ENCODE measurements at places on chromosomes 4 and X.

DNA sequence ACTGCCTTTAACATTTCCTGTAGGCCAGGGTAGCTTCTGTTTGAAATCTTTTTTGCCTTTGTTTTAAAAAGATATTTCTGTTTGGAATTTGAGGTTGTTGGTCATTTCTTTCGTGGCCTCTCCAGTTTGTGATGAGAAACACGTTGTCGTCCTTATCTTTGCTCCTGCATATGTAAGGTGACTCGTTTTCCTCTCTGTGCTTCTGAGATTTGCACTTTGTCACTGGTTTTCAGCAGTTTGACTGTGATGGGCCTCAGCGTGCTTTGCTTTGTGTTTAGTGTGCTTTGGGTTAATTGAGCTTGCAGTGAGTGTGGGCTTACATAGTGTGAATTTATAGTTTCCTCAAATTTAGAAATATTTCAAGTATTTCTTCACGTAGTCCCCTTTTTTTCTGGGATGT is 81.5 kb downstream of the FAM193A start:
- no peak for DNase-seq

- DNase-seq = no peak
These were observed 17.6 kb downstream of the SLC2A9 start for GRCh38 chr4:10003666-10004065.

DNA sequence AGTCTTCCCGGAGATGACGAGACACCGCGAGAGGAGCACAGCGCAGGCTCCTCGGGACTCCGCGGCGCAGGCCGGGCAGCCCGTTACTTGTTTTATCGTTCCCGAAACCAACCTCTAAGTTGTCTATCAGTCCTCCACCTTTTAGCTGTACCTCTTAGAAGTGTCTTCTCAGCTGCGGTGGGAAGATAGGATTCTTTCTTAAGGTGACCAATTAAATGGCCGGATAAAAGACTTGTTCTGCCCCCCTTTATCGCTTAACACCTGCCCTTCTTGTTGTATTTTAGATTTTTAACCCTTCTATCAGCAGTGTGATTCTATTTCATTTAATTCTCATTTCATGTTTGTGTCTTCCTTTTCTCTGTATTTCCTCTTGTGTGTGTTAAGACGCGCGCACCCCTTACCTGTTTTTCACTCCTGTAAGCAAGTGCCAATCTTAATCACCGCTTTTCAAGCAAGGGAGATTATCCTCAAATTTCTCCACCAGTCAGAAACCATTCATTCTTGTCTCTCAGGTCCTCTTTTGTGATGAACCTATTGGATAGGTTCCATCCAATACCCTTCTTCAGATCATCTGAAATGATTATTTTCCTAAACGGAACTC is at the start of gene SLC9B2:
Gene SLC9B2 (minus strand): TSS at position 15 of the 601 bp plus-strand sequence. CDS start 9,211 bp downstream, outside the sequence.
- no peak for DNase-seq

GRCh38 chr4:55116450-55116849 is 8.9 kb downstream of the KDR start:
- DNase-seq = no peak

DNA sequence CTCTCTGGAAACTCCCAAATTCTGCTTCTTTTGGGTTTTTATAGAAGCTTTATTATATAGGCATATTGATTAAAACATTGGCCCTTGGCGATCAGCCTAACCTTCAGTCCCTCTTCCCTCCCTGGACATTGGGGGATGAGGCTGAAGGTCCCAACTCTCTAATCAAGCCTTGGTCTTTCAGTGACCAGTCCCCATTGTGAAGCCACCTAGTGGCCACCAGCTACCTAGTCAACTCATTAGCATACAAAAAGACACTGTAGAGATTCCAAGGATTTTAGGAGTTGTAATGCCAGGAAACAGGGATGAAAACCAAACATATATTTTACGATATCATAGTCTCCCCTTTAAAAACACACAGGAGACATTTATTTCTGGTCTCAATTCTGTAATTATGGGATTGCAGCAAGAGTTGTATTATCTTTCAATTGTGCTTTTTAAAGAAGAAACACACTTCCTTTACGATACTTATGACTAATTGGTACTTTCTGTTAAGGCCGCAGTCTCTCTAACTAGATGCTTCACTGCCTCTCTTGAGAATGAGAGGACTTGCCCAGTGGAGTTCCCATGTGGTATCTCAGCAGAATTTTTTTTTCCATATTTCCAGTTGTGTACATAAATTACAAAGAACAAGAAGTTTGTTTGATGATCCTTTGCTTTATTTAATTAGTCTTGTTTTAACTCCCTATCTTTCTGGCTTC is 58.2 kb downstream of the WDR17 start:
- no peak for DNase-seq

GRCh38 chr4:141121101-141121500 is 12.2 kb downstream of the RNF150 start:
- DNase-seq = no peak
